Stimulated activated CD4-positive, alpha-beta T cell treated with anti-CD3 and anti-CD28 coated beads, Interleukin-1b, Interleukin-23, amount 100 ng/mL, for 1 hour (primary cell): ENCODE measurements at places on chromosomes 5 and 9.

DNA sequence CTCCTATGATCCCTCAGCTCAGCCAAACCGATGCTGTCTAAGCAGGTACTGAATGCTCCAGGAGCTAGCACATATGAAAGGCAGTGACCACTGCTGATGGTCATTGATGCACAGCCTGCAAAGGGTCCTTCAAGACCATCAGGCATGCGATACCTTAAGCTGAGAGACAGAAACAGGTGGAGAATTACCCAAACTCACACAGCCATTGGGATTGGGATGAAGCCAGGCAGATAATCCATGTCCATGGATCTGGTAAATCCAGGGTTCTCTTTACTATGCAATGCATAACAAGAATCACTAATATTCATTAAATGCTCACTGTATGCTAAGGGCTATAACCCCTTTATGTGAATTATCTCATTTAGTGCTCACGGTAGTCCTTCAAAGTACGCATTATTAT is 36.2 kb downstream of the RAPGEF1 start:
- DNase-seq: no peak

DNA sequence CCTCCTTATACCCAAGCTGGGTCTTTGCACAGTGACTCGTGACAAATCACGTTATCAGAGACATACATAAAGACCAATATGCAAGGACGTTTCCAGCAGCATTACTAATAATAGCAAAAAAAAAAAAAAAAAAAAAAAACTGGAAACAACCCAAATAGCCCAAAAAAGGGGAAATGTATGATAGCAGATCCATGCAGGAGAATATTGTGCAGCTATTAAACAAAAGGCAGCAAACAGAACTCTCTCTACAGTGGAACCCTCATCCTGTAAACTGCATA is 37.7 kb downstream of the C5orf15 start:
- DNase-seq: no peak

GRCh38 chr9:103942651-103943050 is 151.5 kb upstream of the SMC2 start:
- DNase-seq: no peak

GRCh38 chr5:160421625-160422258 is at the start of gene PTTG1:
PTTG1 (plus strand) TSS chr5:160421855; CDS start chr5:160422313, 458 bp downstream.
- peak; percentile 88 for DNase-seq

GRCh38 chr5:51471630-51472029 is 88.4 kb downstream of the ISL1 start:
- no peak for DNase-seq

GRCh38 chr5:5101676-5102075 is 38.5 kb upstream of the ADAMTS16 start:
- DNase-seq: no peak

DNA sequence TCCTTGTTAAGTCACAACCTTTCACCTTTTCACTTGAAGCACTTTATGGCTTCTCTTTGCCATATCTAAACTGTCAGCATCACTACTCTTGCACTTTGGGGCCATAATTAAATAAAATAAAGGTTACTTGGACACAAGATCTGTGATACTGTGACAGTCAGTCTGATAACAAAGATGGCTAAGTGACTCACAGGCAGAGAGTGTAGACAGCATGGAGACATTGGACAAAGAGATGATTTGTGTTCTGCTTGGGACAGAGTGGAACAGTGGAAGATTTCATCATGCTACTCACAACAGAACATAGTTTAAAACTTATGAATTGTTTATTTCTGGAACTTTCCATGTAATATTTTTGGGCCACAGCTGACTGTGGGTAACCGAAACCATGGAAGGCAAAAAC is 81.7 kb upstream of the SMC5 start:
- DNase-seq: no peak

- peak; percentile 44 for DNase-seq
These were observed 2.1 kb downstream of the MXD3 start for GRCh38 chr5:177309351-177310191.

GRCh38 chr9:133841167-133841812 is 103.1 kb upstream of the SARDH start:
- no peak for DNase-seq

- DNase-seq: no peak
These were observed 6.1 kb downstream of the TBC1D13 start for GRCh38 chr9:128792978-128793686.

DNA sequence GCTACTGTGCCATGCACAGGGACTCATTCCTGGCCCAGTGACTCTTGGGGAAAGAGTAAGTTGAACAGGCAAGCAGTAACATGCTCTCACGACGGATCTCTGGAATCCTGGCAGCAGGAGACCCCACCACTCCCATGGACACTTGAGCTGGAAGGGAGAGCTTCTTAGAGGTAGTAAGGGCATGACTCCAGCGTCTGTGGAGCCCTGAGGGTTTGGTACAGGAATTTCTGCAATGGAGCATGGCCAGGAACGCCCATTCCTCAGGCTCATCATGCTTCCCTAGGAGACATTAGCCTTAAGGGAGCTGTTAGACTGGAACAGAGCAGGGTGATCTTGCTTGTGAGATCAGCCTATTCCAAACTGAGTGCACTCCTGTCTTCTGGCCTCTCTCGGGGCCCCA is 212.9 kb downstream of the MAT2B start:
- no peak for DNase-seq

- DNase-seq: no peak
These were observed 150.6 kb downstream of the COL23A1 start for GRCh38 chr5:178439493-178440180.

- DNase-seq: no peak
These were observed 55.9 kb downstream of the NDUFAF2 start for GRCh38 chr5:61000887-61001286.

DNA sequence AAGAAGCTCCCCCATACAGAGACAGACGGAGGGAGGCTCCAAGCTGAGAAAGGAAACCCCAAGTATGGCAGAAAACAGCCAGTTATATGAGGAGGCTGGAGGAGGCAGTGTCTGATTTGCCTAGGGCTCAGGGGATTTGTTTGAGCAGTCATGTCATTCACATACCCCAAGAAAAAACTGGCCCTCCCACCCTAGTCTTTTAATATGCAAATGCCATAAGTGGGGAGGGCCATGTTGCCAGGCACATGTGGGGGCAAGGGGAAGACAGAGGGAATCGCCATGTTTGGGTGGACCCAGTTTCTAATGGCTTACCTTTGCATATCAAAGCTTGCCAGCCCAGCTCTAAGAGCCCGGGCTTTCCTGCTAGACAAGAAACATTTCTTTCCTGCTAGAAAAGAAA is 1163.8 kb downstream of the TAF11L14 start:
- no peak for DNase-seq

DNA sequence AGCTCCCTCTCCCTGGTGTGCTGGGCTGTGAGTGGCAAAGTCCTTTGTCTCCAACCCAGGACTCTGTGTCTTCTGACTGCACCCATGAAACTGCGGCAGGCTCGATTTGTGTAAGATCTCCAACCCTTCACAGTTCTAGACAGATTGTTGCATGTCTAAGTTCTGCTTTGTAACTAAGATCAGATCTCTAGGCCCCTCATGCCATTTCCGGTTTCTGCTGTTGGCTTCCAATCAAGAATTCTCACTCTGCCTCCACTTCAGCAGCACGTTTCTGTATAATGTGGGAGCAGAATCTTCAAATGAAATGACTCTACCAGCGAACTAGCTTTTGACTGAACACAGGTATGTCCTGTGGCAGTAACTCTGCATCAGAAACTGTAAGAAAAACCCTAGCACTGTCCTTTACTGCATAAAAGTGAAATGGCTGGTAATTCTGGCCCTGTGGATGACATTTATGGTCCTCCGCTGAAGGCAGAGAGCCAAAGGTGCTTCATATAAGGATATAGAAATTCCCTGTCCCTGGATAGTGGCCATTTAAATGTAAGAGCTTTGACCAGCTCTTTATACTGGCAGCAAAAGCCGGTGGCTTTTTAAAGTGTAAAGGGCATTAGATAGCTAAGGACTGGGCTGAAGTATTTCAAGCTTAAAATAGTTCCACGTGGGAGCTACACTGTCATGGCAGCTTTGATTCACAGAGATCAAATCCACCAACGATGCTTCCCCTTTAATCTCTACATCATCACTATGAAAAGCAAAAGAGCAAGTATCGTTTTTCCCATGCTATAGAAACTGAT is 319.0 kb upstream of the CDH6 start:
- no peak for DNase-seq
